Bronchial epithelial cell (primary cell): ENCODE measurements at places on chromosomes 16 and 17. TPM values are rescaled to one million over a fixed set of nuclear protein-coding genes. Genes with fewer than 3 reads are reported as not detected.

- no peak for DNase-seq
These were observed 119.2 kb downstream of the RPTOR start for GRCh38 chr17:80663781-80664206.

GRCh38 chr17:4764595-4764994 lies 7.1 kb upstream of the TM4SF5 start:
- no peak for DNase-seq

DNA sequence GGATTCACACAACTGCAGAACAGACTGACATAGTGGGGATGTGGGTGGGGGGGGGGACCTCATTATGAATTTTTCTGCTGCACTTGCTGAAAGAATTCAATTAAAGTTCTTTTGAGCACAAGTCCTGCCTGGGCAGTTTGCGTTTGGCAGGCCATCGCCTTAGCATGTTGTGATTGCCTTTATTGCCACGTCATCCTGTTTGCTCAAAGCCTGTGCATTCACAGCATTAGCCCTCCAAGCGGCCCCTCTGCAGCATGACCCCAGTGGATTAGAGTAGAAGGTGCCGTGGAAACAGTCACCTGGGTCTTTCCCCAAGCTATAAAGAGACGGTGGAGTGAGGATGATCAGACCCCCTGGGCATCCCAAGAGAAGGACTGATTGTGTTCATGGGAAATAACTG lies 17.2 kb downstream of the MSI2 start:
- peak; percentile 64 for DNase-seq

- DNase-seq = peak; percentile 38
These were observed 390 bp downstream of the FOXL1 start for GRCh38 chr16:86578611-86579267.

GRCh38 chr17:35731917-35732805 lies 722 bp downstream of the RASL10B start:
- no peak for DNase-seq

DNA sequence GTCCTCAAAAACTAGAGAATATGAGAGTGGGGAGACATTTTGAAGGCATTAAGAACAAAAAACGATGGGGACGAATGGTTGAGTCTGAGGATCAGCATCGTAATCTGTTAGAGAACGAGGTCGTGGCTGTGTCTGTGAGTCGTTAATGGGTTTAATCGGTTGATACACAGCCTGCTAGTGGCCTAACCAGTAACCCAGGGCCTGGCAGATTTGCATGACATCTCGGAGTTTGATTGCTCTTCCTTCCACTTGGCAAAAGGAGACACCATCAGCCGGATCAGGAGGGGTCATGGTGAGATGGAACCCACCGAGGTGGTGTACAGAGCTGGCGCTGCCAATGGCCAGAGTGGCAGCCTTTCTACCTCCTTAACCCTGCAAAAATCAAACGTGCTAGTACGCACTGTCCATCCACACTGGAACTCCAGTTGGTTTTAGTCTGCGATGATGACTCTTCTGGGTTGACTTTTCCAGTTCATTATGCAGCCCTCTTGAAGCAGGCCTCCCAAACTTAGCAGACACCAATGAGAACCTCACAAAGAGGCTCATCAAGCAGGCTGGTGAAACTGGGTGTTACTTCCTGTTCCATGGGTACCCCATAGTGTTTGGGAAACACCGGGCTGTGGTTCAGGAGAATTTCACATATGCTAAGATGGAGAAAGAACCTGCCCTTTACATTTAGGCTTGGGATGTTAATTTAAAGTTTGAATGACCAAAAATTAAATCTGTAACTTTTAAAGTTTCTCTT lies 4.1 kb downstream of the HS3ST3B1 start:
- no peak for DNase-seq

GRCh38 chr16:3589441-3589921 lies 12.3 kb upstream of the NLRC3 start:
- no peak for DNase-seq

- DNase-seq = no peak
These were observed 119.6 kb upstream of the ZNF750 start for GRCh38 chr17:82959242-82959930.

DNA sequence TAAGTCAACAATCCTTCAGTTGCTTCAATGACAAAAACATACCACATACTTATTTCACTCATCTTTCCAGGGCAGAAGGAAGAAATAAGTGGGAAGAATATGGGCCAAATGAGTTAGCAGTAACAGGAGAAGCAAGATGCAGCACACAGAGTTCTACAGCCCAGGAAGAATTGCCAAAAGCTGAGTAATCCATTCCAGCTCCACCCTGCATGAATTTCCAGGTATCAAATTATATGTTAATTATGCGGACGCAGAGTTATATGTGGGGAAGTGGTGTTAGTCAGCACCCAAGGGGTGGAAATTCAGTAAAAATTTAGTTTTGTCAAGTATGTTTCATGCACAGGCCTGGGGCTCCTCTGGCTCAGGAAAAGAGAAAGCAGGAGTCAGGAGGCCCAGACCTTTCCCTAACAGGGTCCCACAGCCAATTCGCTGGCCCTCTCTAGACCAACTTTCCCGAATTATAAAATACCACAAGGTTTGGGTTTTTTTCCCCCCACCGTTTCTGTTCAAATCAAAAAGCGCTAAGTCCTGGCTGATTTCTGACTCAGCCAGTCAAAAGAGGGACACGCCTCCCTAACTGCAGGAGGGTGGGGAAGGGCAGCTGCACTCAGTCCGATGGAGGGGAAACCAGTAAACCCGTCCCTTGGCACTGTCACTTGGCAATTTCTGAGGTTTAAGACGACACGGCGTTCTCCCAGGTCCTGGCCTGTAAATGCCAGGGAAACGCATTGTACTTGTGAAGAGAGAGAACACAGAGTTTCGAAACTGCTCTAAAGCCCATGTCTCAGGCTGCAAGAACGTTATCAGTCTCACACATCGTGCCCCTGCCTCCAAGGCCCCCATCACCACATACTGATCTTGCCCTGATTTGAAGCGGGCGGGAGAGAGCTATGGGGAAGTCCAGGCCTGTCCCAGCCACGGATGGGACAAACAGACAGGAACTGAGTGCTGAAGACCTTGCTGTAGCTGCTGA lies 58.1 kb downstream of the ZFHX3 start:
- peak; percentile 97 for DNase-seq

DNA sequence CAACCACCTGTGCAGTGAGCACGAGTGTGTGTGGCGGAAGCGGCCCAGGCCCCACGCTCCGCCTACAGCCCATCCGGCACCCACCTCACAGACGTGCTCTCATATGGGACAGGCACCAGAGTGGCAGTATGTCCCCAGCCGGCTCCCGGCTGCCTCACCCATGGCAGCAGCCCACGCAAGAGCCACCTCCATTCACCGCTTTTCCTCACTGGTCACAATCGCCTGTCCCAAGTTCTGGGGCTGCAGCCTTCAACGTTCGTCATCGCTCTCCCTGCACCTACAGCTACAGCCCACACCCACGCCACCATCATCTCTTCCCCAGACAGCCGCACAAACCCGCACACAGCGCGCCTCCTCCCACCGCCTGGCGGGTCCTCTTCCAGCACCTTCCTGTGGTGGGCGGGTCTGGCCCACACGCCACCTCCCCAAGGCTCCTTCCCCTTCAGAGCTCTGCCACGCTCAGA lies 17.5 kb upstream of the TRAP1 start:
- DNase-seq = no peak

- DNase-seq = no peak
These were observed 39.6 kb upstream of the RCVRN start for GRCh38 chr17:9944704-9945103.

GRCh38 chr17:78522031-78522809 lies 55.0 kb downstream of the DNAH17 start:
- DNase-seq = no peak

- DNase-seq = no peak
These were observed 30.2 kb downstream of the TANC2 start for GRCh38 chr17:62996221-62996620.

GRCh38 chr16:4795828-4796572 lies 831 bp downstream of the SMIM22 start:
- DNase-seq = no peak

GRCh38 chr16:1772908-1773702 lies at the start of gene MRPS34:
MRPS34 (minus strand) TSS chr16:1773134; CDS start chr16:1773119, 15 bp downstream.
- peak; percentile 42 for DNase-seq

- DNase-seq = peak; percentile 52
These were observed 1.8 kb upstream of the NDE1 start for GRCh38 chr16:15648135-15648730.

DNA sequence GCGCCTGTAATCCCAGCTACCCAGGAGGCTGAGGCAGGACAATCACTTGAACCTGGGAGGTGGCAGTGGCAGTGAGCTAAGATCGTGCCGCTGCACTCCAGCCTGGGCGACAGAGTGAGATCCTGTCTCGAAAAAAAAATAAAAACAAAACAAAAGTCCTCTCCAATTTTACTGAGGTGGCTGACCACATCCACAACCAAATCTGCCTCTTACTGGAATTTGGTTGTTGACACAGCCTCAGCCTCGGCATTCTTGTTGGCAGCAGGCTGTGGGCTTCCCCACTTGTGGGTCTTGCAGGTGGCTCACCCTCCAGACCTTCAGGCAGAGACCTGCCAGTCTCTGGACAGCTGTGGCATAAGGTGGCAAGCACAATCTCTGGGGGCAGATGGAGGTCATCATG lies 15.6 kb downstream of the B4GALNT2 start:
- no peak for DNase-seq

DNA sequence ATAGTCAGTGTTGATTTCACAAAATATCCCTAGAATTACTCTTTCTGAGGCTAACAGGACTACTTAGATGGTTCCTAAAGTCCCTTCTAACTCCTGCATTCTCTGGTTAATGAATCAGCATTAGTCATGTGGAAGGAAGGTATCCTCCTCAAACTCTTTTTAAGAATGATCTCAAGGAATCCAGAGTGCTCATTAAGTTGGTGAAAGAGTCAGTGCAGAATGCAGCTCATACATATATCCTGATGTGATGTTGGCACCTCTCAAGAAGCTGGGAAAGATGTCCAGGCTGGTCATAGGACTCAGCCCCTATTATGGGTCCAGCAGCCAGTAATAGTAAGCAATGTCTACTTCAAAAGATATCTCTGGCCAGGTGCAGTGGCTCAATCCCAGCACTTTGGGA lies 65.5 kb downstream of the PIGL start:
- DNase-seq = peak; percentile 89

GRCh38 chr16:19168371-19169081 lies 486 bp downstream of the SYT17 start:
- DNase-seq = no peak

DNA sequence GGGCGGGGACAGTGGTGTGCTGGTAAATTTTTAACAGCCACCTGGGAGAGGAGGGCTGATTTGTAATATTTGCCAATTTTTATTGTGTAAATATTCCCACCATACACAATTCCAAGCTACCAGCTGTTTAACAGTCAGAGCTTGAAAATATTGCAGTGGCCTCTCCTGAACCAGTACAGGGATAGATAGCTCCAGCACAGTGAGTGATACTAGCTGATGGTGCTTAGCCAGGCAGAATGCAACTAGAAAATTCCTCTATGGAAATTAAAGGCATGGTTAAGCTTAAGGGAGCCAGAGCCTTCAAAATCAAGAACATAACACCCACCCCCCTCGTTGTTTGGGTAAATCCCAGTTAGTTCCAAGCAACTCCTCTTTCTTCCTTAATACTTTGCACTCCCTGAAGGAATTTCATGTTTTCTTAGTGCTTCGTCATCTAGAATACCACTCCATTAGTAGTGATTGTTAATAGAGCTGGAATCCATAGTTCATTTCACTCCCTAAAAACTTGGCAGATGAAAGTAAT lies 96.6 kb downstream of the CYB561 start:
- DNase-seq = no peak

DNA sequence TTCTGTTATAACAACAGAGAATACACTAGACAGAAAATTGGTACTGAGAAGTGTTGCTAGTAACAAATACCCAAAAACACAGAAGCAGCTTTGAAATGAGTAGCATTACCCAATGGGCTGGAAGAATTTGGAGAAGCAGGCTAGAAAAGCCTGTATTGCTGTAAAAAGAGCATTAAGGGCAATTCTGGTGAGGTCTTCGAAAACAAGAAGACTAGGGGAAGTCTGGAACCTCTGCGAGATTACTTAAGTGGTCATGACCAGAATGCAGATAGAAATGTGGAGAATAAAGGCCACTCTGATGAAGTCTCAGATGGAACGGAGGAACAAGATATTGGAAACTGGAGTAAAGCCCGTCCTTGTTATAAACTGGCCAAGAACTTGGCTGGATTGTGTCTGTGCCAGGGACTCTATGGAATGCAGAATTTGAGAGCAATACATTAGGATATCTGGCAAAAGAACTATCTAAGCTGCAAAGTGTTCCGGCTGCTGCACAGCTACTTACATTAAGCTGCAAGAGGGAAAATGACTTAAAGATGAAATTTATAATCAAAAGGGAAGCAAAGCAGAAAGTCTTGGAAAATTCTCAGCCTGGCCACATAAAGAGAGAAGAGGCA lies 44.9 kb upstream of the PEMT start:
- DNase-seq = no peak

GRCh38 chr16:5903153-5903552 lies 805.6 kb upstream of the EEF2KMT start:
- peak; percentile 60 for DNase-seq

DNA sequence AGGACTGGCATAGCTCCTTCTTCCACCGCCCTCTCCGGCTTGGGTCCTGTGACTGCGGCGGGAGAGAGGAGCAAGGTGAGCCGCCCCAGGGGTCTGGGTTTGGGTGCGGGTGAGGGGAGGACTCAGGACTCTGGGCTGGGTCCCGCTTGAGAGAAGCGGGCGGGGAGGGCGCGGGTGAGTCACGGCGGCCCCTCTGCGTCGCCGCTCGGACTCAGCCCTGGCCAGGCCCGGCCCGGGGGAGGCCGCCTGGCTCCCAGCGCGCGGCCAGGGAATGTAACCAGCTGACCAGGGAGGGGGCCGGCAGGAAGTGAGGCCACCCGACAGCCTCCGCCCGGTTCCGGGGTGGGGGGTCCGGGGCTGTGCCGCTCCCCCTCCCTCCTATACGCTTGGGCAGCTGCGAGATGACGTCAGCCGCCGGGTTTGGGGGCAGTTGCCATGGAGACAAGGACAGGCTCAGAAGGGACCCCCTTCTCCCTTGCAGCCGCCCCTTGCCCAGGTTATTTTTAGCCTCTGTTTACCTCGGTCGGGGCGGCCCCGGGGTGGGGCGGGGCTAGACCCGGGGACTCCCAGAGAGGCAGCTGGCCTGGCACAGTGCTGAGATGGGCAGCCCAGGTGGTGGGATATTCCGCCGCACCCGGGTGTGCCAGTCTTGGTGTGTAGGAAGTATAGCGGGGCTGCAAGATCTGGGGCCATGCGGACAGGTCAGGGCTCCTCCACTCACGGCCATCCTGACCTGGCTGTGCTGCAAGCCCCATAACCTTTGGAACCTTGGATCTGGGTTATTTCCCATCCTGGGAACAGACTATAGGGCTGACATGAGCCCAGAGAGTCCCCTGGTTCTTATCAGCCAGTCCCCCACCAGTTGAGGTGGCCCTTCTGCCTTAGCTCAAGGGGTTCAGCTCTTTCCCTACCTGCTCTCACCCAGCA lies 1.6 kb downstream of the RIPOR1 start:
- DNase-seq = no peak

Gene FBXL16
- 0.53 and 0.64 TPM in 2 replicates for total RNA-seq

Gene MLKL
- total RNA-seq = 2.7 and 6.3 TPM in 2 replicates

Gene PMFBP1
- 0.53 and 1.9 TPM in 2 replicates for total RNA-seq

Gene PRR35
- total RNA-seq = not detected in 2 replicates

Gene MMP2
- 5.8 and 12.4 TPM in 2 replicates for total RNA-seq

Gene CCL17
- total RNA-seq = not detected in 2 replicates

Gene CNP
- 16.3 and 32.4 TPM in 2 replicates for total RNA-seq
